AG10803 (cell line): ENCODE measurements at places on chromosomes 5 and 9.

GRCh38 chr9:70477907-70478480 lies 63.5 kb upstream of the KLF9 start:
- DNase-seq: no peak

- DNase-seq: no peak
Measured at GRCh38 chr5:35146406-35146805, 83.9 kb downstream of the PRLR start.

- DNase-seq: no peak
Measured at GRCh38 chr5:144144956-144145751, 25.3 kb downstream of the YIPF5 start.

GRCh38 chr5:112445626-112446350 lies 26.7 kb upstream of the EPB41L4A start:
- no peak for DNase-seq

- no peak for DNase-seq
Measured at GRCh38 chr9:136599074-136599531, 53.3 kb upstream of the NOTCH1 start.

DNA sequence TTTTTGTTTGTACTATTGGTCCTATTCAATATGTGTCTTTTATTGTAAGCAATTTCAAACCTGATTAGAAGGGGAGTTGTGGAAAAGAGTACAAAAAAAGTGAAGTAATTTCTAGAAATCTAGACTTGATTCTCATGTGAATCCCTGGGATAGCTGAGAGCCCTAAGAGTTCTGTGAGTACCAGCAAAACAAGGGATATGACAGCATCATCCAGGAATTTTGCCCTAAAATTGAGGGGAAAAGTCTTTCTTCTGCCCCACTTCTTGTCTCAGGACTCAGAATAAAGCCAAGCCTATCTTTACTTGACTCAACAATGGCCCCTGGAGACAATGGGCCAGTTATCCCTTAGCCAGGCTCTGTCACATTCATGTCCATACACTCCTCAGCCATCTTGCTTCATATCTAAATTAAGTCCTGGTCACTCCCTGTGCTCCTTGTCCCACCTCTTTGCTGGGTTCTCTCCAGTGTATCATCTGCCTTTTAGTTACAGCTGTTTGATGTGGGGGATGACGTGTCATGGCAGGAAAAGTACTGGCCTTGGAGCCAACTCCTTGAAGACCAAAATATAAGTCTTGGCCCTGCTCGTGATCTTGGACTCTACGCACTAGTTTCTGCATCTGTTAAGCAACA lies 81.2 kb downstream of the ADAMTS12 start:
- DNase-seq: peak; percentile 47

DNA sequence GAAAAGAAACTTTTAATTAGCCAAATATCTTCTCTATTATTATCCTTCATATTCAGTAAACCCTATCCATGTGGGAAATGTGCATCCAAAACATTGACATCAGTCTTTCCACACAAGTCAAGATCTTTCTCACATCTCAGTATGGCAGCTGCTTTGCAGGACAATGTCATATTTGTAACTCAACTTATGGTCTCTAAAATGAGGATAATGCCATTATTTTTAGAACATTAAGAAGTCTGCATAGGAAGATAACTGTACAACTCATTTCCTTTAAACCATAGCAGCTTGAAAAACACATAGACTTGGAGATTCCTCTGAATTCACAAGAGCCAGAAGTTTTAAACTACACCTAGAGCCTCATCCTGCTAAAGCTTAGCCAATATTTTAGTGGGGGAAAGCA lies 43.7 kb downstream of the MCTP1 start:
- DNase-seq: no peak
